IMR-90 (cell line): ENCODE measurements at places on chromosomes 3 and 15. TPM values are rescaled to one million over a fixed set of nuclear protein-coding genes. Genes with fewer than 3 reads are reported as not detected.

GRCh38 chr15:75989045-75989444 lies 23.2 kb downstream of the NRG4 start:
- H3K4me3 ChIP-seq: no peak overlapping the region
- H3K27me3 ChIP-seq: peaks cover 8% of the 10 kb centered on the region; the same call in 1 of the 2 replicates
- peak; percentile 39 for DNase-seq
- no peak overlapping the region for H3K27ac ChIP-seq
- no peaks in the 10 kb centered on the region for H3K4me1 ChIP-seq

DNA sequence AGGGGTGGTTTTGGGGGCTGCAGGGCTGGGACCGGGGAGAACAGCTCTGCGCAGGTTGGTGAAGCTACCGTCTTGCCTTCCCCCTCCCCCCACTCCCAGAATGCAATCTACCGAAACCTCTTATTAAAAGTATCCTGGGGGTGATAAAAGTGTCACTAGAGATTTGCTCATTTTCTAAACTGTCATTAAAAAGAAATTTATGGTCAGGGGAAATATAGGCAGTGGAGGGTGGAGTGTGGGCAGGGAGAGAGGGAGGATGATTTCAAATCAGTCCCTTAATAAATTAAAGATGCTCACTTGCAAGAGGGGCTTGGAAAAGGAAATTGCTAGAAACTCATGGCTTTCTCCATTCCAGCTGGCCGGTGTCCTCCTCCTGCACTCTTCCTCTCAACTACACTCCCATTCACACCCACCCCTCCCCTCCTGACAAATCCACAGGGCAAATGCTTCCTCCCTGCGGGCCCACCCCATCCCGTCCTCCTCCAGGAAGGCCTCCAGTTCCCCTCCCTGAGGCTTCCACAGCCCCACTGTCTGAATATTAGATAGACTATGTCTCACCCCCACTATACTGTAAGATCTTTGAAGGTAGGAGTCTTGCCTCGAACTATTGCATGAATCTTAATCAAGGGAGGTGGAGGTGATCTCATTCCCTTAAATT lies 83.9 kb downstream of the TLE3 start:
- H3K36me3 ChIP-seq: no peaks in the 10 kb centered on the region
- H3K27ac ChIP-seq: no peak overlapping the region
- H3K4me3 ChIP-seq: no peak overlapping the region
- no peak for DNase-seq
- no peaks in the 10 kb centered on the region for H3K4me1 ChIP-seq
- peaks cover 86% of the 10 kb centered on the region for H3K27me3 ChIP-seq

- no peak overlapping the region for H3K27ac ChIP-seq
- no peaks in the 10 kb centered on the region for H3K4me1 ChIP-seq
- H3K36me3 ChIP-seq: no peaks in the 10 kb centered on the region
- peaks cover 27% of the 10 kb centered on the region for H3K27me3 ChIP-seq
- DNase-seq: peak; percentile 76
Observed at GRCh38 chr3:126389112-126389793, 5.5 kb upstream of the CFAP100 start.

RLBP1 gene
- total RNA-seq: not detected in 2 replicates

CIB2 gene
- 2.2 and 2.5 TPM in 2 replicates for total RNA-seq

NANOGP8 gene
- not detected in 2 replicates for total RNA-seq

EOMES gene
- total RNA-seq: not detected in 2 replicates

PPP1R14D gene
- total RNA-seq: not detected in 2 replicates
